ENCODE measurements at places on chromosomes 2 and 18.

GRCh38 chr2:86314125-86314524 is 23.3 kb downstream of the REEP1 start:
- peak; percentile 75 for DNase-seq

- no peak for DNase-seq
These were observed 126.3 kb downstream of the LTBP1 start for GRCh38 chr2:33073018-33073417.

DNA sequence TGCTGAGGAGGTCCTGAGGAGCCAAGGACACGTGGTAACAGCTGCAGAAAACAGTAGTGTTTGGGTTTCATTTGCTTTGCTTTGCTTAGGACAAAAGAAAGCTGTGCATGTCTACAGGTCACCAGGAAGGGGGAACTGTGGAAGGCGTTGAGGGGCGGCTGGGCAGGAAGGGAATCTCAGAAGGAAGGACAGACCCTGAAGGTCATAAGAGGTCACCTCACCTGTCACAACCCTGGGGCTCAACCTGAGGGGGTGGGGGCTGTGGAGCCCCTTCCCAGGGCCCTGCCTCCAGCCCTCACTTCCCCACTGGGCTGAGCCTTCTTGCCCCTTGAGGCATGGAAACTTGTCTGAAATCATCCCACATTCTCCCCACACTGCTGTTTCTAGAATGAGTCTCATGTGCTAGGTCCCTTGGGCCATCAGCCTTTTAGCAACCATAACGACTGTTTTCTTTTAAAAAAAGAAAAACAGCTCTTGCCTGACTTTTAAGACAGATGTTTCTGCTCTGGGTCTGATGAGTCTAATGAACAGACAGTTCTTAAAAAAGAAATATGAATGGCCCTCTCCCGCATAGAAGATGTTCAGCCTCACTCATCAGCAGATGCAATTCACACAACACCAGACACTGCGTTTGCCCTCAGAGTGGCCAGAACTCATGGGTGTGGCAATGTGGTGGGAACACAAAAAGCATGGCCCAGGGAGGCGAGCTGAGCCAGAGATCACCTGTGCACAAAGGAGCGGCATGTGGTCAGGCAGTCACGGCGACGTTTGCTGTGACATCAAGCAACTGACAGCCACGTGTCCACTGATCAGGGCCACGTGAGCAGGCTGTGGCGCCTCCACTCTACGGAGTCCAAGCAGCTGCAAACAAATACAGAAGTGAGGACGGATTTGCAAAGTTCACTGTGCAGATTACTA is 84.0 kb downstream of the SEPTIN10 start:
- DNase-seq, result peak; percentile 71

DNA sequence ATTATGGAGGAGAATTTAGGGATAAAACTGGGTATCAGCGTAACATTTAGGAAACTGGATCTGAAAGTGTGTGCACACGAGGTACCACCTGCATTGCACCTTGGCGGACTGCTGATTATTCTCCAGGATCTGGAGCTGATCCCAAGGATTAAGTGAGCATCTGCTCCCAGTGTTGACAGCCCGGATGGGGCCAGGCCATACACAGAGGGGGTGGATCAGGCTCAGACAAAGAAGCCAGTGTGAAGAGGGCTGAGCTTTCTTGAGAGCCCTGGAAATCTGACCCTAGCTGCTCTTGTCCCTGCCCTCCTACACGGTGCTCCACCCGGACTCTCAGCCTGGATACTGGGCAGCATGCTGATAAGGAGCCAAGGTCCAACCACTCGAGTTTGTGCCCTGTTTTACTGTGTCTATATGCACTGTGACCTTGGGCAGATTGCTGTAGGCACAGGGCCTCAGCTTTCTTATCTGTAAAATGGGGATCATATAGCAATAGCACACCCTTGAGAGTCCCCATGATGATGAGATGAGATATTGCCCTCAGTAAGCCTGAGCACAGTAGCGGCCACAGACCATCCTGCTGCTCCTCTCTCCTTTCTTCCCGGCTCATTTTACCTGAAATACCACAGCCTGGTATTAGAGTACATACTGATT is 396.8 kb upstream of the CELF4 start:
- no peak for DNase-seq

- DNase-seq, result no peak
These were observed 12.4 kb downstream of the COPS8 start for GRCh38 chr2:237097911-237098702.
